ENCODE measurements at places on chromosomes 1 and 21. TPM values are rescaled to one million over a fixed set of nuclear protein-coding genes. Genes with fewer than 3 reads are reported as not detected.

GRCh38 chr1:167262836-167263235 is 42.1 kb downstream of the POU2F1 start:
- no peak for DNase-seq

ASTN1 gene
- not detected for polyA plus RNA-seq

- no peak for DNase-seq
These were observed 144.1 kb upstream of the C8B start for GRCh38 chr1:57109883-57110282.

DNA sequence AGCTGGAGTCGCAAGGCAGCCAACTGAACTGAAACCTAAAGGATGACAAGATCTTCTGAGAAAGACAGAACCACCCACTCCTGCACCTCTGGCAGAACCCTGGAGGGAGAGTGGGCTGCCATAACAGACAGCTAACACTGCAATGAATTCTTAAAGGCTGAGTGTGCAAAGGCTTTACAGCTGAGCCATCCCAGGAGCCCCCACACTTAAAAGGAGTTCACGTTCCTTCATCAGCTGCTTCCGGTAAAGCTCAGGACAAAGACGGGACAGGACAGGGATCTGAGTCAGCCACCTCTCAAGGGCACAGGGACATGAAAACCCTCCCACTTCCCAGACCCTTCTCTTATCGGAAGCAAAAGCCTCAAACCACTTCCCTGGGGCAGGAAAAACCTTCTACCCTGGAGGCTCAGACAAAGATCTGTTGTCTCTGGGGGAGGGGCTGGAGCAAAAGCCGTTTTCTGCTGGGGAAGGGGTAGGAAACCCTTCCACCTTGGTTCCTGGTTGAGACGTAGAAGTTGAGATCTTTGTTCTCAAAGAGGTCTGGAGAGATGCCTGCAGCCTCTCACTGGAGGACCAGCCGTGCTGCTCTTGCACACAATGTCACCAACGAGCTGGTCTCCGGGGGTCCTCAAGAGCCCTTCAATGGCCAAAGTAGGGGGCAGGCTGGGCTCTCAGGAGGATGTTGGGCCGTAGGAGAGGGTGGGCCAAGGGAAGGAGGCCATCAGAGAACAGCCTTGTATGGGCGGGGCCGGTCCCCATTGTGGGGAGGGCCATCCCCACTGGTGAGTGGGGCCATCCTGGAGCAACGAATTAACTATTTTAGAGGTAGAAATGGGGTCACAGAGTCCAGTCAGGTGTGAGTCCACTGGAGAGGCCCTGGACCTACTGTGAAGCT is 452.4 kb downstream of the PTPRU start:
- DNase-seq: no peak

GRCh38 chr1:17207966-17208418 is 3.1 kb downstream of the PADI1 start:
- peak; percentile 58 for DNase-seq

DNAJB4 gene
- 0.75 TPM for polyA plus RNA-seq

All from CD14-positive monocyte (primary cell).